Left renal pelvis (tissue), 4 donors: ENCODE measurements at places on chromosomes 7 and 10.

DNA sequence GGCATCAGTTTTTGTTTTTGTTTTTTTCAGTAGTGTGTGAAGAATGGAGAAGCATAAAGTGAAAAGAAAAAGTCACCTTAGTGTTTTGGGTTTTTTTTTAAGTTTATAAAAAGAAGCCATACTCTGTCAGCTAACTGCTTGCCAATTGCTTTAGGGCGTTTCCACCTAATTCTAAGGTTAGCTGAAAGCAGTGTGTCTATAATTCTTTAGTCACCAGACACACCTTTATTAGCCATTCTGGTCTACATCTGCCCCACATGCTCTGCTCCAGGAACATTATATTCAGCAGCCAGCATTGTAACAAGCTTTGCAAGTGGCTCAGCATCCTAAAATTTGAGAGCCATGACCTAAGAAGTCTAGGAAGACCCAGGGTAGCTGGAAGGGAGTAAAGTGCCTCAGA lies 14.1 kb upstream of the SLC16A12 start:
- no peak for DNase-seq

GRCh38 chr7:4386190-4386589 lies 295.9 kb upstream of the FOXK1 start:
- DNase-seq, result no peak

GRCh38 chr10:35058134-35058533 lies 32.0 kb downstream of the CUL2 start:
- DNase-seq, result no peak

DNA sequence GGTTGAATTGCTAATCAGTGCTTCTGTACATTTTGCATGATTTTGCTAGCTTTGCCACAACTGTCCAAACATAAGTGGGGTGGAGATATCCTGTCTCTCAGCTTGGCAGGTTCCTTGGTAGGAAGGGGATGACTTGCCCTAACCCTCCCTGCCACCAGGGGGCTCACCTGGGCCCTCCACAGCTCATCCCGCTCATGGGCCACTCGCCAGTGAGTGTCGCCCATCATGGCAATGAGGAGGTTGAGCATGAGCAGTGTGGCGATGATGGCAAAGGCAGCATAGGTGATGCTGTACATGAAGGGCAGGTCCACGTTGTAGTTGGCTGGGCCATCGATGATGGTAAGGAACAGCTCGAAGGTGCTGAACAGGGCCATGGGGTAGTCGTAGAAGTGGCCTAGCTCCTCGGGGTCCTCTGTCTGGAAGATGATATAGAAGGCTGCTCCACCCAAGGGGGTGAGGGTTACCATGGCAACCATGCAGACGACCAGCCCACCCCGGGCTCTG lies 12.2 kb downstream of the TRPV6 start:
- no peak for DNase-seq

DNA sequence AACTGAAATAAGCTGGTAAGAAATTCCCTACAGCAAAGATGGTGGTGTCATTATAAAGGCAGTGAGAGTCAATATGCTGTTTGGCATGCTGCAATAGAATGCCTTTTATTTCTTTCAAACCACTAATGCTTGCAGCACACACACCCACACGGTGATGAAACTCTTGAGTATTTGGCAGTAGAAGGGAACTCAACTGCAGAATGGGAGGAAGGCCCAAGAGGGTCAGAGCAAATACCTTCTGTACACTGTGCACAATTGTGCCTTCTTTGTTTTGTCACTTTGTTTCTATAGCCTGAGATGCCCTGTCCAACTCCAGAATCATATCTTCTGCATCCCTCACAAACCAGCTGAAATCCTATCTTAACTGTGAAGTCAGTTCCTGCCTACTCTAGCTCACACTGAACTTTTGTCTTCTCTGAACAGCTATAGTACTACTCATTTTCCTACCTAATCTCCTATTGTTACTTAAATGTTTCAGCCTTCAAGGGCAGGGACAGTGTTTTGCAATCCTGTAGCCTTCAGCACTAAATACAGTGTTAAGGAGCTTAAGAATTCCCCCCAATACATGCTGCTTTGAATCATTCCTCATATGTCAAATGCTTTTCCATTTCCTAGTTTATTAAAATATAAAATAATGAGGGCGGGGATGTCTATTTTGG lies 22.2 kb downstream of the MMS19 start:
- no peak for DNase-seq

DNA sequence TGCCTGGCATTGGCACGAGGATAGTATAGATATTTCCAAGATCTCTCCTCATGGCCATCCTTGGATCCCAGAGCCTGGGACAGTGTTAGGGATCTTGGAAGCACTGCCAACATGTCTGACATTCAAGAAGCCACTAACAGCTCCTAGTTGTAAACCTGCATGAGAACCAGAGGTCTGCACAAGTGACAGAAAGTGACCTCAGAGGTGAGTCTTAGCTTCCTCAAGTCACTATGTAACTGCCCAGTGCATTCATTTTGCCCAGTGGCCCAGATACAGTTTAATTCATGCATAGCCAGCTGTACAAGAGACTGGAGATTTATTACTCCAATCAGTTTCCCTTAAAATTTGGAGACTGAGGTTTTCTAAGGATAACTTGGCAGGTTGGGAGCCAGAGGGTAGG lies 16.7 kb downstream of the SUGCT start:
- DNase-seq, result no peak

GRCh38 chr7:157250605-157251228 lies 86.1 kb upstream of the DNAJB6 start:
- DNase-seq, result no peak

- no peak for DNase-seq
Observed at GRCh38 chr10:81995254-81995653, 120.3 kb downstream of the NRG3 start.

DNA sequence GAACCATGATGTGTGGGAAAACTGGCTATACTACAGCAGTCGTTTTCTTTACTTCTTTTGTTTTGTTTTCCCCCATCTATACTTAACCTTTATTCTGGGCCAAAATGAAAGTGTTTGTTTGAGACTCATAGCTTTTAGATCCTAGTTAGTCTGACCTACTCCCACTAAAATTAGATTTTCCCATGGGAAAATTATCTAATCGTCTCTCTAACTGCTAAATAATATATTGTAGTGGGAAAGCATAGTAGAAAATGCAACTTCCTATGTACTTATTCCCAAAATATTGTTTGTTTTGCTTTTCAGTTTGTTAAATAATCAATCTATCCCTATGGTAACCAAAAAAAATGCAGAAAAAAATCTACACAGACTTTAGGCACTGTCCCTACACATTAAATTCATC lies 96.6 kb downstream of the NOC3L start:
- DNase-seq, result no peak
